NCI-H748 treated with DMSO at 0.1 percent for 48 hours (cell line): ENCODE measurements at places on chromosomes 5 and 9.

DNA sequence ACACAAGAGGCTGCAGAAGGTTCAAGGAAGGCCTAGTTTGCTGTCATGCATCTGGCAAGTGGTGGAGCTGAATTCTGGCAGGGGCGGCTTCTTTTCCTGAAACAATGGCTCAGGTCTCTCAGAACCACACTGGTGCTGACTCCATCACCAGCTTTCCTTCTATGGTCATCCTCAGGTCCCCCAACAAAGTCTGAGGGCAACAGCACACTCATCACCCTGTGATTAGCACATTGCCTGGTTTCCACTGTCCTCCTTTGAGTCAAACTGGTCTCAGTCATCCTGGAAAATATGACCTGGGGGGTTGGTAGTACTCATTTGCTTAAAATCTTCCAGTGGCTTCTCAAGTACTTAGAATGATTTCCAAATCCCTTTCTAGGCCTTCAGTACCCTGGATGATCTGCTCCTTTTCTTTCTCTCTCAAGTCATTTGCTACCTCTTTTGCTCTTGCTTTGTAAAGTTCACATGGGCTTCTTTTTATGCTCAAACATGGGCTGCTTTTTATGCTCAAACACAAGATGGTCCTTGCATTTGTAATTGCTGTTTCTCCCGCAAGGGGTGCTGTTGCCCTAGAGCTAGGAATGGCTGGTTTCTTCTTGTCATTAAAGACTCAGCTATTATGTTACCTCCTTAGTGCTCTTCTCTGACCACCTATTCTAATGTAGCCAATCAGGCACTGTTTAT, 144.9 kb downstream of the ALDH1A1 start:
- no peak for DNase-seq

- DNase-seq = no peak
Measured at GRCh38 chr5:133902511-133903118, 65.8 kb downstream of the C5orf15 start.

- no peak for DNase-seq
Measured at GRCh38 chr5:126651013-126651577, 50.3 kb downstream of the PHAX start.

DNA sequence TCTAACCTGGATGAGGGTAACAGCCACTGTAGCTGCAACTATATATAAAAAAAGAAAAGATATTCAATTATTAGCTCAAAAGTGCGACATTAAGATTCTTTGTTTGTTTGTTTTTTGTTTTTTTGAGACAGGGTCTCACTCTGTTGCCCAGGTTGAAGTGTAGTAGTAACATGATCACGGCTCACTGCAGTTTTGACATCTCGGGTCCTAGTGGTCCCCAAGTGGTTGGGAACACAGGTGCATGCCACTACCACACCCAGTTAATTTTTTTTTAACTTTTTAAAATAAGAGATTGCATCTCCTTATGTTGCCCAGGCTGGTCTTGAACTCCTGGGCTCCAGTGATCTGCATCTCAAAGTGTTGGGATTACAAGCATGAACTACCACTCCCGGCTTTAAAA, 61.8 kb downstream of the MEF2C start:
- DNase-seq = no peak

DNA sequence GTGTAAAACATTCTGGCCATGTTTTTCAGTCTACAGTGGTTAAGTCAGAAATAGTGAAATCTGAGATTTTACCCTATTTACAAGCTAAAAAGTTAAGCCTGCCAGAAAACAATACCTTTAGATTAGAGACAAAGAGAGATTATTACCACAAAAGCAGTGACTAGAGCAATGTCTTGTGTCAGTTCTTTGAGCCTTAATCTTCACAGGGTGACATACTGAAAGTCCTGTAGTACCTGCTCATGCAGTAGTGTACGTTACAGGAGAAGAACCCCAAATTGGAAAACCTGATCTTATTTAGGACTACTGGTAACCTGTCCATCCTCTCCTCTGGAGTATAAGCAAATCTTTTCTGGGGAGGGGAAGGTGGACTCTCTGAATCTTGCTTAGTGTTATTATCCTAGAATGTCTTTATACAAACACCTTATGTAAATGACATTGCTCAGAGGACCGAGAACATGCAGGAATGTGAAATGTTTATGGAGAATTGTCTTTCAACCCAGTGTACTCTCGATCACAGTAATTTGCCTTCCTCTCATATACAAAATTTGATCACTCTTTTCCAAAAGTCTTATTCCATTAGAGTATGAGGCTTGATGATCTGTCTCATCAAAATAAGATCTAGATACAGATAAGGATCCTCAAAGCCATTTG, 55.7 kb downstream of the ERBIN start:
- no peak for DNase-seq

- no peak for DNase-seq
Measured at GRCh38 chr5:73336366-73336765, 112.2 kb downstream of the FOXD1 start.

DNA sequence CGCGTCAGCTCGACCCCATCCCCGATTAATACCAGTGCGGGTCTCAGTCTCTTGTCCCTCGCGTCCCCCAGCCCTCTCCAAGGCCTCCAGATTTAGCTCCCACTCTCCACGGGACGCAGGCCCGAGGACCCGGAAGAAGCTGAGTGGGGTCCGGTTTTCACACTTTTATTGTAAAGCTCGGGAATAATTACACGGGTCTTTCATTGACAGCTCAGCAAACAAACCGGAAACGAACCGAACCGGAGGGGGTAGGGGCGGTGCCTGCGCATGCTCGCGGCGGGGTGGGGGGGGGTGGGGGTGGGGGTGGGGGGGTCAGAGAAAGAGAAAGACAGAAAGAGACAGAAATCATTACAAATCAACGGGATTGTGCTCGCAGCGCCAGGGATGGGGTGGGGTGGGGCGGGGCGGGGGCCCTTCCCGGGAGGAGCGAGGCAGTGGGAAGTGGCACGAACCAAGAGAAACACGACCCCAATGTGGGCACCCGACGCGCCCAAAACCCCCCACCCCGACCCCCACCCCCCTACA, 27.9 kb downstream of the PCDH1 start:
- DNase-seq = peak; percentile 46

GRCh38 chr9:91522481-91522880, 98.8 kb upstream of the NFIL3 start:
- DNase-seq = no peak

- DNase-seq = no peak
Measured at GRCh38 chr9:114733816-114734215, 51.8 kb upstream of the TEX48 start.

GRCh38 chr5:8839361-8840055, 706.4 kb downstream of the SEMA5A start:
- no peak for DNase-seq

DNA sequence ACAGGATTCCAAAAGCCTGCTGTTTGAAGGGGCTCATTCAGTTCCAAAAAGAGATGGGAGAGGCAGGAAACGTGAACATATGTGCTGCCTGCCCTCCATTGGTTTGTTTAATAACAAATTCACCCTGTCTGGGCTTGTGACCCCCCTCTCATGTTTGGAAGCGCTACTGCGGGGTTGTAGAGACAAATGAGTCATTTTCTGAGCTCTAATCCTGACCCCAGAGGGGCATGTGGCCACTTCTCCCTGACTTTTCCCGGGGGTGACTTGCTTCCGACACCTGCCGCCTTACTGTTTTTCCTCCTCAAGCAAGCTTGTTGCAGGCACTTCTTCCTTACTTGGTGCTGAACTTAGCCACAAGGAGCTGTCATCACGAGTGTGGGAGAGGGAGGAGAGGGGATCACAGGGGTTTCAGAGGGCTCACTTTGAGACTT, 75.9 kb downstream of the LMNB1 start:
- no peak for DNase-seq

- no peak for DNase-seq
Measured at GRCh38 chr9:3262826-3263529, 262.8 kb downstream of the RFX3 start.

DNA sequence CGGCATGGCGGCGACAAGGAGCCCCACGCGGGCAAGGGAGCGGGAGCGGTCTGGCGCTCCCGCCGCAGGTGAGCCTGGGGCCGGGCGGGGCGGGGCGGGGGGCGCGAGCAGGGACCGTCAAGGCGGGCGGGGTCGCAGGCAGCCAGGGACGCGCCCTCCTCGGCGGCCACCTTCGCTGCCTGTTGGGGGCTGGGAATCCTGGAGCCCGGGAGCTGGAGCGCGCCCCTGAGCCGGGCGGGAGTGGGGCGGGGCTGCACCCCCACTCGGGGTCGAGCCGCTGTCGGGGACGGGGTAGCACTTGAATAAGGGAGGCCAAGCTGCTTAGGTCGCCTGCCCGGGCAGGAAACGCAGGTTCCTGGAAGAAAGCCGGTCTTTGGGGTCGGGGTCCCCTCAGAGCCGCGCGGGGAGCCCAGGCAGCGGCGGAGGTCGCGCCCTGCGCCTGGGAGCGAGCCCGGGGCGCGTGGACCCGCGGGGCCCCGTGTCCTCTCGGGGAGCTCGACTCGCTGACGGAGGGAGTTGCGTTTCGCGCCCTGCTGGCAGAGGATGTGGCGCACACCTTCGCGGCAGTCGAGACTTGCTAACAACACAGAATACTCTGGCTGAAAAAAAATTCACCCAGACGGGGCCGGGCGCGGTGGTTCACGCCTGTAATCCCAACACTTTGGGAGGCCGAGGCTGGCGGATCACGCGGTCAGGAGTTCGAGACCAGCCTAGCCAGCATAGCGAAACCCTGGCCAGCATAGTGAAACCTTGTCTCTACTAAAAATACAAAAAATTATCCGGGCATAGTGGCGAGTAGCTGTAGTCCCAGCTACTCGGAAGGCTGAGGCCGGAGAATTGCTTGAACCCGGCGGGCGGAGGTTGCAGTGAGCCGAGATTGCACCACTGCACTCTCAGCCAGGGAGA, 552 bp downstream of the OTULINL start:
- DNase-seq = peak; percentile 76

GRCh38 chr9:77802515-77803293, 154.6 kb upstream of the GNA14 start:
- DNase-seq = peak; percentile 95

- DNase-seq = no peak
Measured at GRCh38 chr9:98087420-98088354, 31.2 kb downstream of the NANS start.

GRCh38 chr9:133224762-133225161, 15.7 kb upstream of the OBP2B start:
- no peak for DNase-seq

- DNase-seq = no peak
Measured at GRCh38 chr5:61779743-61780142, 447.7 kb downstream of the ZSWIM6 start.

DNA sequence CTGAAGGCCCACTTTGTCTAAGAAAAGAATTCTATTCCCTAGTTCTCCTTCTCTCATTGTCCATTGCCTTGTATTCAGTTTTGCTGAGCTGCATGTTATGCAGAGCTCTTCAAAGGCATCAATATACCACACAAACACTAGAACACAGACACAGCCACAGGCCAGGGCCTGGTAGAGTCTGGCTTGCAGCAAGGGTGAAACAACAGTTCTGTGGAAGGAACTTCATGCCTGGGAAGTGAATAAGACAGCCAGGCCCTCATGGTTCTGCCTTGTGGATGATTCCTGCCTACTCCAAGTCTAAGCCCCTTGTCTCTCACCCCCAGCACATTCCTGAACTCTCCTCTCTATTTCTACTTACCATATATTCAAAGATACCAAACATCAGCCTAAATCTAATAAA, 30.8 kb downstream of the KLHL3 start:
- DNase-seq = no peak

DNA sequence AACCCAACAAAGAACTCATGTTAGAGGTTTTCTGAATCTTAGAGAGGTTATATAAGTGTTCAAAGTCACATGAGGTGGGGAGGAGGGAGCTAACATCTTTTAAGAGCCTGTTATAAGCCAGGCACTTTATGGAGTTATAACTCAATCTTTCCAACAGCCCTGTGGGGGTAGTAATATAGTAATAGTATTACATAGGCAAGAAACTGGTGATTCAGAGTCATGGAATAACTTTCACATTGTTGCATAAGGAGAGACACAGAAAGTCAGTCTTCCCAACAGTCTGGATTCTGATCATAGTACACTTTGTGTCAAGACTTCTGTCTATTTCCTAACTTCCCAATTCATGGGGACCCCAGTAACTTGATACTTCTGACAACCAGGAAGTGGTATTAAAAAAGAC, 89.2 kb downstream of the ACER2 start:
- DNase-seq = no peak
